ENCODE measurements at places on chromosomes 4 and X.

GRCh38 chr4:30028826-30029225, 691.3 kb upstream of the PCDH7 start:
- DNase-seq = no peak

- DNase-seq = no peak
These were observed 905 bp upstream of the GALNTL6 start for GRCh38 chr4:171812333-171812664.

- no peak for DNase-seq
These were observed 9.0 kb downstream of the ZNF275 start for GRCh38 chrX:153342762-153343558.

DNA sequence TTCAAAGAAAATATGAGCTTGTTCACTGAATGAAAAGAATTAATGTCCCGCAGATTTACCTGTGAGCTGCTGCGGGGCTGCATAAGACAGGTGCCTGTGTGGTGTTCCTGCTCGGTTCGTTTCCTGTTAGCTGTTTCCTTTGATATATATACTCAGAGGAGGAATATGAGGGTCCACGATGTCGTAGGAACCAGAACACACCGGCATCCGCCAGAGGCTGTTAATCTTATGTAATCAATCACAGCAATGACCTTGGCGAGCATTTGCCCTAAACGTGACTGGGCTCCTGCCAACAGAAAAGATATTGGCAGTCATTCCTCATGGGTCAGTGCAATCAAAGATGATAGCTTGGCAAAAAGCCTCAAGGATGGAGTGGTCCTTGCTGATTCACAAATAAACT, 260.1 kb downstream of the EVC2 start:
- no peak for DNase-seq

DNA sequence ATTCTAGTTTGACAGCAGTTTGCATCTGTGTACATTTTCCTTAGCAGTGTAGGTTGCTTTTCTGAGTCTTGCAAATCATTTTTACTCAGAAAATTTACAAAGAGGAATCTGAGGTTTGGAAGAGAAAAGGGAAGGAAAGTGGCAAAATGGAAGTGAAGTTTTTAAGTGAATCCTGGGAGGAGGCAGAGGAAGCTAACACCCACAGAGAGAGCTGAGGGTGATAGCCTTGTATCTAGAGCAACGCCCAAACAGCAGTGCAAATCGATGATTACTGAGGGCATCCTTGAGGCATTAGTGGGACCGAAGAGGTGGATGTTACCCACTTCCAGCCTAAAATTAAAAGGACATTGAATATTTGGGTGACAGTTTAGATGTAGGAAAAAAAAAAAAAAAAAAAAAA, 31.8 kb downstream of the KLF3 start:
- no peak for DNase-seq

- DNase-seq = no peak
These were observed 50.9 kb downstream of the MED28 start for GRCh38 chr4:17665346-17665745.

DNA sequence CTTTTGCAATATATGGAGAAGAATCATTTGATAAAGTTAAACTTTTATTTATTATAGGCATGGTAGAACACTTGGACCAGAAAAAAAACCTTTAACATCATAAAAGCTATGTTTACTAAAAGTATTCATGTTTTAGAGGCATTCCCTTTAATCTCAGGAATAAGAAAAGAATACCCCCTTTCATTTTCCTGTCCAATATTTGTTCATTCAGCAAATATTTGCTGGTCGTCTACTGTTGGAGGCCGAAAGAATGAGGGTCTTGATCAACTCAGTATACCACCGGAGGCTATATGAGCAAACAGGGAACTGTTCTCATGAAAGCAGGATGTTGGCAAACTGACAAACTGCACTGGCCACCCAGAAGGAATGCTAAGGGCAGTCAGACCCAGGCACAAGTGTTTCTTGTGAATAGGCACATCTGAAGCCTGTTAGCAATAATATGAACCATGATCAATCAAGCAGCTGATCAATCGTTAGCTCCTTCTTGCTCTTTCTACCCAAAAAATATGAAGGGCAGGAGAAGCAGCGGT, 480.8 kb upstream of the FAT1 start:
- DNase-seq = no peak

DNA sequence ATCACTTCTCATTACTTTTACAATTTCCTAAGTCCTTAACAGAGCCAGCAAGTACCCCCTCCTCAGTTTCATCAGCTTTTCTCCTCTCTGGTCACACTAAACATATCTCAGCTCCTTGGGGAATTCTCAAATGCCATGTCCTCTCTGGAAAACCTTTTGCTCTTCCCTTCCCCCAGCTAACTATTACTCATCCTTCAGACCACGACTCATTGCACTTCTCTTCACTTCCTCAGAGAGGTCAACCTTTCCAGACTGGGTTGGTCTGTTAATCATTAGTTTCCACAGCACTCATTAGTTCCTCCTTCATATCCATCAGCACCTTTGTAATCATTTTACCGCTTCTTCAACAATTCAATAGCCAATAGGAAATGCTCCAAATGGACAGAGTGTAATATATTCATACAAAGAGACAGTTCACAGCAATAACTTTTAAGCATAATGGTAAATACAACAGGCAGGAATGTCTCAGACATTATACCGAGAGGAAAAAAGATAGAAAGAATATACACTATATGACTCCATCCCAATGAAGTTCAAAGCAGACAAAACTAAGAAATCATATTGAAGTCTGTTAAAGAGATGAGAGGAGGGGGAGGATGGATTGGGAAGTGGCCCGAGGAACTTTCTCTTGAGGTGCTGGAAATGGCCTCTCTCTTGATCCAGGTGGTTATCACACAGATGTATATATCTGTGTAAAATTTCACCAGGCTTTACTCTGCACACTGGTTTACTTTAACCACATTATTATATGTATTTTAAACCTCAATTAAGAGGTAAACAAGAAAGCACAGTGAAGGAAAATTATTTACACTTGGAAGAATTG, 39.6 kb downstream of the DDX60L start:
- DNase-seq = no peak

GRCh38 chrX:32520789-32521188, 690.6 kb downstream of the DMD start:
- no peak for DNase-seq

- DNase-seq = peak; percentile 12
These were observed 688 bp downstream of the UFSP2 start for GRCh38 chr4:185424905-185425646.

DNA sequence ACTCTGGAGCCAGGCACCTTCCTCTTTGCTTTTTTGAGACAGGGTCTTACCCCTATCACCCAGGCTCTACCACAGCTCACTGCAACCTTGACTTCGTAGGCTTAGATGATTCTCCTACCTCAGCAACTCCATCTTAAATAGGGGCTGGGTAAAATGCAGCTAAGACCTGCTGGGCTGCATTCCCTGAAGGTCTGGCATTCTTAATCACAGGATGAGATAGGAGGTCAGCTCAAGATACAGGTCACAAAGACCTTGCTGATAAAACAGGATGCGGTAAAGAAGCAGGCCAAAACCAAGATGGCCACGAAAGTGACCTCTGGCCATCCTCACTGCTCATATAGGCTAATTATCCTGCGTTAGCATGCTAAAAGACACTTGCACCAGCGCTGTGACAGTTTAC, 770.8 kb upstream of the PRKX start:
- no peak for DNase-seq

DNA sequence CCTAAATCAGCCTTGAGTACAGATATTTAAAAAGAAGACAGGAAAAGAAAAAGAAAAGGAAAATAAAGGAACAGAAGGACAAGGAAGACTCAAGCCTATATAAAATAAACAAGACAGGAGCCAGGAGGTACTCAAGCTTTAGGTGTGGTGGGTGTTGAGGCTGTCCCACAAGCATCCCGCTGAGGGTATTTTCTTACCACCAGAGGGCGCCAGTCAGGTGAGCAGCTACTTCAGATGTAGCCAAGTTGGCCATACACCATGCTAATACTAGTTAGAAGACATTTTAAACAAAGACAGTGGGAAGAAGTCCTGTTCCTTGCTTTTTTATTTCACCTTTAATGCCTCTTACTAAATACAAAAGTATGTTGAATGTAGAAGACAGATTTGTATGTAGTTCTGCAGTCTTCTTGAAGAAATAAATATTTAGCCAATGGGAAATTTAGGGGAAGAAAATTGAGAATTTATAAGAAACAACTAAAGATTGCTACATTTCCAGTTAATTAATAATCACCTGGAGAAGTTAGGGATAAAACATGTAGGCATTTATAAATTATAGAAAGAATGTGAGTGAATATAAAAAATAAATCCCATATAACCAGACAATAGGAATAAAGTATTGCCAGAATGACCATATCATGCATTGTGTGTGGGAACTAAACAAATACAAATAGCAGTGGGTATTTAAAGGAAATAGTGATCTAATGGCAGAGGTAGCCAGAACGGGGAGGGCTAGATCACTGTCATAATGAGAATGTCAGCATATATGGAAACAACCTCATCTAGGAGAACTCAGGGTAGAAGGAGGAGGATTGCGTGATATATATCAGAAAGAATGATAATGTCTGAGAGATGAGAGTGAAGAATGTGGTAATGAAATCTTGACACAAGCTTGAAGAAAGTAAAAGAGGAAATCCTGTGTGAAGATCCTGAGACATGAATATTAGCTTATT, 71.0 kb downstream of the MTHFD2L start:
- peak; percentile 64 for DNase-seq

- peak; percentile 50 for DNase-seq
These were observed 186.1 kb upstream of the LNX1 start for GRCh38 chr4:53777244-53777984.

DNA sequence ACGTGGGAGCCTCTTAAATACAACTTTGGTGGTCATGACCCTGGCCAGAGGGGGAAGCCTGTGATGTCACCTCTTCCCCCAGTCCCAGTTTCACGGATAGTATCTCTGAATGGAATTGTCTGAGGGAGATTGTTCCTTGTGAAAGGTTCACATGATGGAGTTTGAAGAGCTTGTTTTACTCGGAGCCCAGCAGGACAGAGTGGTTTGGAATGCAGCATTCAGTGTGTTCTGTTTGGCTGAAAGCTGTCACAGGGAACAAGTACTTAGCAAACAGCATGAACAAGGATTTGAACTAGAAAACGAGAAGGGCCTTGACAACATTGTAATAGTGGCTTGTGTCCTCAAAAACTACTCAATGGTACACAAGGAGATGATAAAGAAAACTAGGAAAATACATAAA, 133.9 kb upstream of the CXorf66 start:
- no peak for DNase-seq

GRCh38 chr4:155400893-155401292, 24.1 kb upstream of the MAP9 start:
- no peak for DNase-seq

GRCh38 chrX:46465203-46465602, 80.0 kb downstream of the ZNF674 start:
- no peak for DNase-seq

DNA sequence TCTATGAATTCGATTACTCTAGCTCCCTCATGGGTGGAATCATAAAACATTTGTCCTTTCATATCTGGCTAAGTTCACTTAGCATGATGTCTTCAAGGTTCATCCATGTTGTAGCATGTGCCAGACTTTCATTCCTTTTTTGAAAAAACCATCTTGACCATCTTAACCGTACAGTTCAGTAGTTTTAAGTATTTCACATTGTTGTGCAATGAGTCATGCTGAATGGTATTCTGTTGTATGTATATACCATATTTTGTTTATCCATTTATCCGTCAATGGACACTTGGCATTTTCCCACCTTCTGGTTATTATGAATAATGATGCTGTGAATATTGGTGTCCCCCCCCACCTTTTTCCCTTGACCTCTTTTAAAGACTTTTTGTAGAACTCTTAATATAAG, 72.4 kb upstream of the TLR2 start:
- DNase-seq = no peak

GRCh38 chr4:137627739-137628460, 95.6 kb upstream of the PCDH18 start:
- DNase-seq = no peak

DNA sequence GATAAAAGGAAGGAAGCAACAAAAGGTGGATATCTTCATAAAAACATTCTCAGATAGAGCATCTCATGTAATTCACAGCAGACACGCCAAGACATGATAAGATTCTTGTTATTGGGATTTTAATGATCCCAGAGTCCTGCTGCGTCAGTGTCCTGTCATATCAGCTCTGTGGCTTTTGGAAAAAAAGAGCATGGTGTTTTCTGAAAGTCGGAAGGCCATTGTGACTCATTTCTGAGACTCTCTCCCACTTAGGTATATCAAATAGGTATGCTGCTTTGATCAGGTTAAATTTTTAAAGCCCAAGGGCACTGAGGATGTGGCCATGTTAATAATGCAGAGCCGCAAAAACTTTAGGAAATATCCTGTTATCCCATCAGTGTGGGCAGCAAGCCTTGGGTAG, 481.0 kb downstream of the KCNIP4 start:
- no peak for DNase-seq

GRCh38 chr4:174066611-174067205, 216.8 kb downstream of the FBXO8 start:
- DNase-seq = no peak

DNA sequence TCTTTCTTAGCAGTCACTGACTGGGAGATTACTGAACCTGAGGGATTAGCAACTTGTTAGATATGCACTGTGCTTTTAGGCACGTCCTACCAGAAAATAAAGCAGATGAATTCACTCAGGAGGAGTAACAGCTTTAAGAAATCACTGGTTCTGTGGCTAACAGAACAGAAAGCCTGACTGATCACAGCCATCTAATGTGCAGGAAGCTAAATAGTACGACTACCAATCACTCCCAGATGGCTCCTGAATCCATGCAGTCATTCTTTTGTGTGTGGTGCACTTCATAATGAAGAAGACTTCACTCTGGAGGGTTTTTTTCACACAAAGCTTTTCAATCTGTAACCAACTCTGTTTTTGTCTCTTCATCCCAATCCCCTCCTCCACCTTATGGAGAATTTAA, 305.3 kb upstream of the INTU start:
- DNase-seq = no peak

DNA sequence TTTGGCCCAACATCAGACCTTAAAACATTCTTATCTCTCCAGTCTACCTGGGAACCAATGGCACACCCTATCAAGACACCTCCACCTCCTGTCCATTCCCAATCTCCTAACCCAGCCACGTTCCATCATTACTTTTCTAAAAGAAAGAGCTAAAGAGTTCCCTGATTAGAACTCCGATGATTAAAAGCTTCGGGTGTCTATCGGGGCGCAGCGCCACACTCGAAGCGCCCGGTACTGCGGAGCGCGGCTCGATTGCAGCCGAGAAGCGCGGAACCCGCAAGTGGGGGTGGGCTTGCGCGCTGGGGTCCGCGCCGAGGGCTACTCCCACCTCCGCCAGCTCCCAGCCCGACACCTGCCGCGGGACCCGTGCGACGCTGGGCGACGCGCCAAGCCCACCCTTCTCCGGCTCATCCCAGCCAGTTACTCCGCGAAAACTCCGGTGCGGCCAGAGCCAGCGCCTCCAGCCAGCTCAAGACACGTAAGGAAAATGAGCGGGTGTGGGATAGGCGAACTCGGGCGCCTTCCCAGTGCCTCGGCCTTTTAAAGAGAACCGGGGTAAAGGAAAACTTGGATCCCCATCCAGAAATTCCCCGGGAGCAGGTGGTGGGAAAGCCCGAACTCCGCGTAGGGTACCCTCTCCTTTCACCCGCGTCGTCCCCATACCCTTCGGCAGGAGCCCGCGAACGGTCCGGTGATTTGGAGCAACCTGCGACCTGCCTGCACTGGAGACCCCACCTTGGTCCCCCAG, 593 bp downstream of the NPY1R start:
- no peak for DNase-seq

GRCh38 chrX:54172455-54172854, 10.6 kb downstream of the FAM120C start:
- no peak for DNase-seq

- DNase-seq = no peak
These were observed 49.5 kb downstream of the ACOX3 start for GRCh38 chr4:8391071-8391470.

GRCh38 chr4:112751447-112751846, 114.5 kb downstream of the LARP7 start:
- DNase-seq = no peak
